SK-MEL-5 (cell line): ENCODE measurements at places on chromosomes 5 and 9.
A peak's percentile ranks its signal among the peaks of the same experiment; 100 is the strongest.

- DNase-seq = no peak
Measured at GRCh38 chr9:16985559-16986348, 115.3 kb upstream of the BNC2 start.

GRCh38 chr5:111494355-111494999, 17.9 kb downstream of the STARD4 start:
- DNase-seq = no peak

DNA sequence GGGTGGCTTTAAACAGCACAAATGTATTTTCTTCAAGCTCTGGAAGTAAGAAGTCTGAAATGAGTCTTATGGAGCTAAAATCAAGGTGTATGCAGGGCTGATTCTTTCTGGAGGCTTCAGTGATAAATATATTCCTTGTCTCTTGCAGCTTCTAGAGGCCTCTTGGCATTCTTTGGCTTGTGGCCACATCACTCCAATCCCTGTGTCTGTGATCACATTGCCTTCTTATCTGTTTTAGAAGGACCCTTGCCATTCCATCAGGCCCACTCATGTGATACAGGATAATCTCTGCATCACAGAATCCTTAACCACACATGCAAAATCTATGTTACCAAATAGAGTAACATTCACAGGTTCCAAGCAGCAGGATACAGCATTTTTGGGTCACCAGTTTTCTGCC, 917.8 kb upstream of the C9orf72 start:
- DNase-seq = no peak

DNA sequence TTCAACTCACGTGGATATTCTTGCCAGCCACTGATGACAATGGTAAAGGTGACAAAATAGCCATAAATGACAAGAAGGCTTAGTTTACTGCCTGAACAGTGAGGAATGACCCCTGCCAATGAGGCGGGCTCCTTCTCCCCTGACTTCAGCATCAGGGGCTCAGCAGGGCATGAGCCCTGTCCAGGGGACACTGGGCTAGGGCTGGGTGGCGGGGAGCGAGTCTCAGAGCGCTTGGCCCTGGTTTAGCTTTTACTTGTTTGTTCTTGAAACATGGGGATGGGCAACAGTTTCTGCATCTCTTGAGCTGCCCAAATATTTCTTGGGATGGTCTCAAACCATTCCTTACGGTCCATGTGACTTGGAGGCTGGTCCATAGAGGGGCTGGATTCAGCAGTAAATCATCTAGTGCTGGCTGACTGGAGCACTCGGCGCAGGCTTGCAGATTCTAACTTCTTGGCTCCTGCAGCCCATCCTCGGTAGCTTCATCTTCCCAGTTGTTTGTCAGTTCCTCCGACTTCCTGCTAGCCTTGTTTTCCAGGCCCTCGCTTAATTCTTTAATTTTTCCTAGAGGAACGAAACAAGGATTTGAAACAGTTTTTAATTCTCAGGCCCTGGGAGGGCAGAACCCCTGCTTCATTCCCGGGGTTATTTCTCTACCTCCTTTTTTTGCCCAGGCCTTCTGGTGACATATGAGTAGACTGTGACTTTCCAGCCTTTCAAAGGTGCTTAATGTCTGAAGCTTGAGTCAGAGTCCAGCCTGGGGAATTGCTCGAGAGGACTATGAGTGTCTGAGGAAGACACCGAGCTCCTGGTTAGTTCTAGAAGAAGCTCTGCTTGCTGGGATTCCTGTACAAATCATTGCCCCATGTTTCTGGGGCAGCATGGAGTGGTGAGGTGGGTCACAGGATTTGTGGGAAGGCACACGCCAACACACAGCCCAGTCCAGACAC, 4.5 kb upstream of the HMCN2 start:
- DNase-seq = no peak

GRCh38 chr5:36066540-36067210, at the start of gene UGT3A2:
UGT3A2 (minus strand) TSS chr5:36066882; CDS start chr5:36066789, 93 bp downstream.
- DNase-seq = peak; percentile 57

- DNase-seq = no peak
Measured at GRCh38 chr5:56303511-56303910, 70.4 kb upstream of the ANKRD55 start.

GRCh38 chr5:139910901-139911300, 115.3 kb downstream of the PSD2 start:
- no peak for DNase-seq

GRCh38 chr9:35938474-35939356, 19.2 kb downstream of the OR2S2 start:
- DNase-seq = no peak

DNA sequence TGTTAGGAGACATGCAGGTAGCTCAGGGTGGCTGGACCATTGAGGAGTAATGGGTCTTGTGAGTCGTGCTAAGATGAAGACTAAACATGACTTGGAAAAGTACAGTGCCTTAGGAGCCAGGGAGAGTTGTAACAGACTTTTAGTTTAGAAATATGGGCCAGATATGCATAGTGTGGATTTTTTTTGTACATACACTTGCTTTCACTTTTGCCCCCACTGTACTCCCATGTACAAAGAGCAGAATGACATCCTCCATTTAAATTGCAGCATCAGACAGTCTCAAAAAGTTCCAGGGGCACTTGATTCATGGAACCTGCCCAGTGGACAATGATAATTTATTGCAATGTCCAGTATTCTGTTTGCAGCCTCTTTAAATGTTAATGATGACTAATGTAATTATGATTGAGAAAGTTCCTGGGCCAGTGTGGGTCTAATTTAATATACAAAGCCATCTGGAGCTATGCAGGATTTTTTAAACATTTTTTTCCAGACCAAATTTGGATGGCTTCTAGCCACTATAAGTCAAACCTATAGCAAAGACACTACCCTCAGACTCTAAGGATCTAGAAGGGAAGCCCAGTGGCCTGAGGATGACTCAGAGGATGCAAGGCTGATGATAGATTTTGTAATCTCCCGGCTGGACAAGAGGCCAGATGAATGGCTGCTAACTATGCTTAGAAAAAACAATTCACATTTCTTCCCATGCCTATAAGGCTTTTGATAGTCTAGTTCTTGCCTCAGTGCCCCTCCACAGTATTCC, 80.1 kb downstream of the TRPC7 start:
- DNase-seq = no peak

DNA sequence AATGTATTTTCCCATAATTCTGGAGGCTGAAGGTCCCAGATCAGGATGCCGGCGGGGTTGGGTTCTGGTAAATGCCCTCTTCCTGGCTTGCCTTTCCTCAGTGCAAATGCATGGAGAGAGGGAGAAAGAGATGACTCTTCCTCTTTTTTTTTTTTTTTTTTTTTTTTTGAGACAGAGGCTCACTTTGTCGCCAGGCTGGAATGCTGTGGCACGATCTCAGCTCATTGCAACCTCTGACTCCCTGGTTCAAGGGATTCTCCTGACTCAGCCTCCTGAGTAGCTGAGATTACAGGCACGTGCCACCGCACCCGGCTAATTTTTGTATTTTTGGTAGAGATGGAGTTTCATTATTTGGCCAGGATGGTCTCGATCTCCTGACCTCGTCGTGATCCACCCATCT, 300.0 kb upstream of the TAS2R1 start:
- no peak for DNase-seq
